ENCODE measurements at places on chromosomes 3 and 15.

DNA sequence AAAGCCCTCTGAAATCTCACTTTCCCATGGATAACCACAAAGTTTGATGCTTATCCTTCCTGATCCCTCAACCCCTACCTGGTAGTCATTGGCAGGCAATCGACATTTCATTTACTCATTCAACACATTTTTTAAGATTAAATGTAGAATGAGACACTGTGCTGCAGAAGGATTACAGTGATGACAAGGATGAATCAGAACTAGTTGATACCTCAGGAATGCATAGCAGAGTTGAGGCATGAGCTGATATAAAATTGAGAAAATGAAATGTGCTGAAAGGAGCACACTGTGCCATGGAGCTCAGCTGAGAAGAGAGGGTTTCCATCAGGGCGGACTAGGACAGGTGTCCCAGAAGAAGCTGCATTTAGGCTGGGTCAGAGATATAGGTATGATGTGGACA lies 48.9 kb upstream of the ACTL6A start:
- DNase-seq = no peak

GRCh38 chr3:147589016-147589415 lies 179.9 kb downstream of the ZIC1 start:
- DNase-seq = no peak

GRCh38 chr3:35224565-35225295 lies 414.6 kb upstream of the ARPP21 start:
- no peak for DNase-seq

DNA sequence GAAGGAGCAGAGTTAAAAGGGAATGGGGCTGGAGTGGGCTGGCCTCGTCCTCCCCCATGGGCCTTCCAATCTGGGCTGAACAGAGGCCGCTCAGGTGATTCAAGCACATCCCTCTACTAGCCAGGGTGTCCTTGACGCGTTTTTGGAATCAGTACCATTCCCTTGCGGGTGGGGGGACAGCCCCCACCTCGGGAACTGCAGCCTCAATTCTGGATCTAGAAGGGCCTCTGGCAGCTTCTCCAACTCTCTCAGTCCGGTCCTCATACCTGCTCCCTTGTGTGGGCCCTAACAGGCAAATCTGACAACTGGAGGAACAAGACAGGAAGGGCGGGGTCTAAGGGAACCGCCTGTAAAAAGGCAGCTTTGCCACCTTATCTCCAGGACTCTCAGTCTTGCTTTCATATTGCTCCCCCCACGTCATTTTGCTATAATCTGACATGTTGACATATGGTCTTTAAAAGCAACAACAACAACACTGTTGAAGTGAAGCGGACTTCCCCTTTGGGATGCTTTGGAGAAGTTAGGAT lies 802 bp upstream of the CHRNB4 start:
- DNase-seq = no peak

DNA sequence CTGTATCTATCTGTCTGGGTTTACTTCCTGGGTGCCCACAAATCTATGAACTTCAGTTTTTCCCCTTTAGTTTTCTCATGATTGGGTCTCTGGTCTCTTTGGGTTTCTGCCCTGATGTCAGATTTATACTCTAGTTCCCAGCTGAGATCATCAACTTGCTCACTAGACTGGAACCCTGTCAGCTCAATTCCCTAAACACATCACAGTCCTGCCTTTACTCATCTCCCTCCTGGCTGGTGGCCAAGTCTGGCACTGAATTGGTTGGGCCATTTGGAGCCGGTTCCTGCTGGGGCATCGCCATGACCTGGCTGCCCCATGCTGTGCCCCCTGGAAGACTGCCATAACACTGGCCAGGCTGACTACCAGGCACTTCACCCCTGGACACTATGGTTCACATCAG lies 345.3 kb downstream of the CHST2 start:
- no peak for DNase-seq

Data from CD4-positive, alpha-beta T cell treated with Interferon gamma for 1 hour (primary cell).